ENCODE measurements at places on chromosomes 12 and 14. TPM values are rescaled to one million over a fixed set of nuclear protein-coding genes. Genes with fewer than 3 reads are reported as not detected.

Gene NID2
- total RNA-seq: 68.8 TPM

GRCh38 chr14:65729566-65729965 is 317.0 kb downstream of the FUT8 start:
- DNase-seq: no peak

- DNase-seq: no peak
These were observed 46.5 kb downstream of the ELK3 start for GRCh38 chr12:96240656-96241055.

- DNase-seq: peak; percentile 58
These were observed 20.3 kb downstream of the PRICKLE1 start for GRCh38 chr12:42568952-42569915.

Gene PCK2
- 7.2 TPM for total RNA-seq

- no peak for DNase-seq
These were observed 28.8 kb upstream of the BHLHE41 start for GRCh38 chr12:26153421-26154154.

Gene TPH2
- not detected for total RNA-seq

GRCh38 chr14:100271247-100271939 is 32.4 kb downstream of the YY1 start:
- no peak for DNase-seq

- no peak for DNase-seq
These were observed 591.0 kb upstream of the TMEM132C start for GRCh38 chr12:127675936-127676335.

- no peak for DNase-seq
These were observed 162.0 kb downstream of the UNC79 start for GRCh38 chr14:93592786-93593185.

Gene DEGS2
- 7.4 TPM for total RNA-seq
